ENCODE measurements at places on chromosomes 1 and 21.
A peak's percentile ranks its signal among the peaks of the same experiment; 100 is the strongest.

DNA sequence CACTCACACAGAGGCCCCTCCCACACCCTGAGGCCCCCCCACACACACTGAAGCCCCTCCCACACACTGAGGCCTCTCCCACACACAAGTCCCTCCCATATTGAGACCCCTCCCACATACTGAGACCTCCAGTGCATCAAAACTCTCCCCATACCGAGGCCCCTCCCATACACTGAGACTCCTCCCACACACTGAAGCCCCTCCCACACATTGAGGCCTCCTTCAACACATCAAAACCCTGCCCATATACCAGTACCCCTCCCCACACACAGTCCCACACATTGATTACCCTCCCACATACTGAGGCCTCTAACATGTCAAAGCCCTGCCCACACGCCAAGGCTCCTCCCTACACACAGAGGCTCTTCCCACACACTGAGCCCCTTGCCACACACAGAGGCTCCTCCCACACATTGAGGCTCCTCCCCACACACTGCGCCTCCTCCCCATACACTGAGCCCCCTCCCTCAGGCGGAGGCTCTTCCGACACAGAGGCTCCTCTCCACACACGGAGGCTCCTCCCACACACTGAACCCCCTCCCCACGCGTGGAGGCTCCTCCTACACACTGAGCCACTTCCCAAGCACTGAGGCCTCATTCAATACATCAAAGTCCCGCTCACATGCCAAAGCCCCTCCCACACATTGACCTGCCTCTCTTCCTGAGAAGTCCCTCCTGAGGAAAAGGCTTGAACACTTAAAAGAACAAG, 392.3 kb downstream of the CAMTA1 start:
- no peak for DNase-seq

GRCh38 chr1:206786212-206786886, 14.1 kb upstream of the IL10 start:
- DNase-seq, result no peak

DNA sequence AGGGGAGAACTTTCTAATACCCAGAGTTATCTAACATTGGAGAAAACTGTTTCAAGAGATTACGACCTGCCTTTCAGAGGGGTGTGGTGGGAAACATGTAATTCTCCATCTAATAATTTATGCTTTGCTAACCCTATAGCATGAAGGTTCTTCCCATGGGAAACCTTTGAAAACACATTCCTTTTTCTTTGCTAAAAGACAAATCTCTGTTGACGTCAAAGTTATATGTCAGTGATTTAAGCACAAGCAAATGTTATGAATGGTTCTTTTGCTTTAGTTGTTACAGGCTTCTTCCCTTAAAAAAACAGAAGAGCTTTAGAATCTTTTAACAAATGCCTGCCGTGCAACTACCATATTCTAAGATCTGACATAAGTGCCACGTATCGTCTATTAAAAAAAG, 19.2 kb downstream of the FMO2 start:
- peak; percentile 22 for DNase-seq

- no peak for DNase-seq
These were observed 86.9 kb upstream of the TSPAN2 start for GRCh38 chr1:115176189-115176588.

DNA sequence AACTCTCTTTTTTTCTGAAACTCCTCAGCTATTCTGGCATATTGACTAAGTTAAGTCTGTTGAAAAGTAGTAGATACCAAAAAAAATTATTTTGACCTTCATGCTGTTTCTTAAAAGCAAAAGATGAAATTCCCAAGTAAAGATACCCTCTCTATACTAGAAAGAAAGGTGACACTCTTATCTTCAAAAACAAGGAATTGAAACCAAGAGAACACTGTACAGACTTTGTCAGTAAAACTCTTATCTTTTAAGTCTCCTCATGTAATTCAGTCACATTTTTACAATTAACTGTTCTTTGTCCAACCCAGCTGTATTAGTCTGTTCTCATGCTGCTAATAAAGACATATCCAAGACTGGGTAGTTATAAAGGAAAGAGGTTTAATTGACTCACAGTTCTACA, 496.2 kb downstream of the LTN1 start:
- DNase-seq, result no peak

GRCh38 chr21:29184037-29184436, 53.6 kb downstream of the MAP3K7CL start:
- DNase-seq, result no peak

DNA sequence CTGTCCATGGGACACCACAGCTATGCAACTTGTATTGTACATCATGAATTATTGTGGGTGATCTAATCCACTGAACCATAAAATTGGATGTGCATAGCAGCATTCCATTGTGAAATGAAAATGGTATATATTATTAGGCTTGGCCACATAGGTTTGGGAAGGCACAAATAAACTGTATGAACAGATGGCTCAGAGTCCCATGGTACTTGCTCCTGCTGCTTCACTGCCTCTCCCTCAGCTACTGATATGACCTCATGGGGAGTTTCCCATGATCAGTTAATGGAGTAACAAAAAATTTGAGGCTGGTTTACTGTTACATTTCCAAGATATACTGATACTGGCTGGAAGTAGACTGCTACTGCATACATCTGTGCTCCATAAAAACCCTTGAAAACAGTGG, 152.7 kb upstream of the NEGR1 start:
- DNase-seq, result no peak

DNA sequence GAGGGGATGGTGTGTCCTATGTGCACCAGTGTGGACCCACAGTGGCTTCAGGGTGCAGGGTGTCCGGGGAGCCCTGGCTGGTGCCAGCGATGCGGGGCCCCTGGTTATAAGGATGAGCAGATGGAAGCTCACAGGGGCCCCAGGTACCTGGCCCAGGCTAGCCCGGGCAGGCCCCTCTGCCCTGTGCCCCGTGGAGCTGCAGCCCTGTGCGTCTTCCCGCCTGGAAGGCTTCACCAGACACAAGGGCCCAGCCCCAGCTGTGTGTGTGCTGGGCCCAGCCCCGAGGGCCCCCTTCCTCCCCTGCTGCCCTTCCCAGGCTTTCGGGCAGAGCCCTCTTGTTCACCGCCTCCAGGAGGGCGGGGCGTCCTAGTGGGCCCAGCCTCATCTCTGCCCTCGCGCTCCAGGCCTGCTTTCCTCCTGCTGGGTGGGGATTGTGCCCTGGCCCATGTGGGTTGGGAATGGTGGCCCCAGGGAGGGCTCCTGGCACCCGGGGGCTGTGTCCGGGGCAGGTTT, 15.9 kb downstream of the PFKL start:
- no peak for DNase-seq

DNA sequence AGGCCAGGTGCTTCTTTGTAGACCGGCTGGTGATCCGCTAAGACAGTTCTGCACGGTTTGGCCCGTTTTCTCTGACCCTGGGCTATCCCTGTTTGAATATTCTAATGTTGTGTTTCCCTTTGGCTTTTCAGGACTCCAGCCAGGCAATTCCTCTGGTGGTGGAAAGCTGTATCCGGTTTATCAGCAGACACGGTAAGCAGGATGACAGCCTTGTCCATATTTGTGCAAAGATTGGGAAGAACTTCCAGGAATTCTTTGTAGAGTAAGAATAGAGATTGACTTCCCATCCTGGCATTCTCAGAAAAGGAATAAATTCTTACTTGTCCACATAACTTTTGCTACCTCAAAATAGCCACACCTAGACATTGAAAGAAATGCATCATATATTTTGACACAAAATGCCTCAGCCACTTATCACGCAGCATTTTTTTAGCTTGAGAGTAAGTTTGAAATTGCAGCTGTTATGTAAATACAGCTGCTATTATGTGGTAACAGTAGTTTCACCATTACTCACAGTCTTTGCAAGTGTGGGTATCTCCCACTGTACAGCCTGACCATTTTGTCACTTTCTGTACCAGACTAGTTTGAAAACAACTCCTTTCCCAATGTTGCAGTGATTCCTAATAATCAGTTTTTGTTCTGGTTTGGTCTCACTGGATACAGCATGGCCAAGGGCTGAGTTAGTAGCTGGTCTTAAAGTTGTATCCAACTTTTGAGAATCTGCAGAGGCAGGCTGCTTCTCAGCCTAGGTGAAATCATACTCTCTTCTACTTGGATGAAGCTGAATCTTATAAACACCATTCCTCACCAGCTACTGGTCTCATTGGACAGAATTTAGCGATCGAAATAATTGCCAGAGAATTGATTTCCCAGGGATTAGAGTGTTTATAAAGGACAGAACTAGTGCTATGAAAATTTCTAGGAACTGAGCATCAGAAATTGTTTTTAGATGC, 40.0 kb upstream of the IKBKE start:
- DNase-seq, result peak; percentile 80

DNA sequence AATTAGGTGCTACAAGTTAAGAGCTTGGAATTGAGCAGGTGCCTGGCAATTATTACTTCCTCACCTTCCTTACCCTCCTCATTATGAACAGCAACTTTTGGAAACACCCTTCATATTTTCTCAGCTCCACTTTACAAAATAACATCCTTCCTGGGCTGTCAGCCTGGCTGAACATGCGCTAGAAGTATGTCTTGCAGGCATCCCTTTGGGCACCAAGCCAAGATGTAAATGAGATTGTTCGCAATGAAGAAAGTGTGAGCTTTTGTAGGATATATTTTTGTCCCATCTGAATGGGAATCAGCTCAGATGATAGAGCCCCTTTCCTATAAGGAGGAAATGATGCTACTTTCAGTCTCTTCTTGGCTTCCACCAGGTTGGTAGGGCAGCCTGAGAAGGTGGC, 245.9 kb downstream of the KAZN start:
- DNase-seq, result no peak

DNA sequence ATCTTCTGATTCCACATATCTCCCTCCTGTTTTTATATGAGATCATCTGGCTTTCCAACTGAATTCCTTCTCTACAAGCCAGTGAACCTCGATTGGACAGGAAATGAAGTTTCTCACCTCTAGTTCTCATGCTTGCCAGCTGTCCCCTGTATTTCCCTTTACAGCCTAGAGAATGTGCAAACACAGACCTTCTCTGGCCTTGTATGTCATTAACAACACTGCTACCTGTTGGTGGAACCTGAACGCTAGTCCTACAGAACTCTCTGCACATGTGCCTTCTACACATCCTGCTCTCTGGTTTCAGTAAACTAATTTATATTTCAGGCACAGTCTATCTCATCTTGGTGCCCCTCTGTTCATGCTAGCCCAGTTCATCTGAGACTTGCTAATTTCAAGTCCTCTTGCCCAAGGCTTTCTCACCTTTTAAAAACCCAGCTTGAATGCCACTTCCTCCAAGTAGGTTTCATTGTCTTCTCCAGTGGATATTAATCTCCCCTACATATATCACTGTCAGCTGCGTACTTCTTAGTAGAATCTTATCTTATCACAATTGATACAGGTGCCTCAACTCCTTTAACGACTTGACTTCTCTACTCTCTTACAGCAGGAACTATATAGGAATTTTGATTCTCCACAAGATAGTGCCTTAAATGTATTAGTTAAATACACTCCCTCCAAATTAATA, 549.9 kb downstream of the PLPP3 start:
- DNase-seq, result no peak

DNA sequence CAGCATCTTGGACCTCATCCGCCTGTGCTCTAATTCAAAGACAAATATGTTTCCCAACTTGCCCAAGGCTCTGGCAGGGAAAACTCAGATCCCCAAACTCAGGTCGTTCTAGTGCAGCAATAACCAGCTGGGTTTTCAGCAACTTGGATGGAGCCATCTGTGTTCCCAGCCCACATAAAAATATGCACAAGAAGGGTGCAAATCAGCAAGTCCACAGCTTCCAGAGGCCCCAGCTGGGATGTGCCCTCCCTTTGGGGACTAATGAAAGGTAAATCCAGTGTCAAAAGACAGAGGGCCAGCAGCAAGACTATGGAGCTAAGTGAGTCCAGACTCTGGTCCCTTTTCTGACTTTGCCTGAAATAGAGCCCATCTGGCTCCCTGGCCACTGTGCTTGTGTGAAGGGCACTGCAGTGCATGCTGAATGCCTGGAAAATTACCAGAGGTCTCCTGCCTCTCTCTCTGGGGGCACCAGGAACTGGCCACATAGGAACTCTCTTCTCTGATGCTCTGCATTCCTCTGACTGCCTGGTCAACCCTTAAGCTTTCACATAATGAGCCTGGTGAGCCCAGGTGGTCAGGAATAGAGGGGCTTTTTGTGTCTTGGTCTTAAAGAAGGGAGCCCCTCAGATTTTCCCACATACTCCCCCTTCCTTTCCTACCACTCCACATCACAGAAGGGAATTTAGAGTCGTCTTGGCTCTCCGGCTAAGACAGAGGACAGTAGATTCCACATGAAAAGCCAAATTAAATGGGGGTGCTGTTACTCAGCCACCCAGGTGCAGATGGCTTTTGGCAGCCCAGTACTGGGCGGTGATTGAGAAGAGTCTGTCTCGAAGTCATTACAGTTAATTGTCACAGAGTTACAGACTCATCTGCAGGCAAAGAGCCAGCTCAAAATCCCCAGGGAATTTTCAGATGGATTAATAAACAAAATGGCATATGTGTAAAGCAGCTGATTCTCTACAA, 88.1 kb upstream of the C1orf21 start:
- peak; percentile 27 for DNase-seq

DNA sequence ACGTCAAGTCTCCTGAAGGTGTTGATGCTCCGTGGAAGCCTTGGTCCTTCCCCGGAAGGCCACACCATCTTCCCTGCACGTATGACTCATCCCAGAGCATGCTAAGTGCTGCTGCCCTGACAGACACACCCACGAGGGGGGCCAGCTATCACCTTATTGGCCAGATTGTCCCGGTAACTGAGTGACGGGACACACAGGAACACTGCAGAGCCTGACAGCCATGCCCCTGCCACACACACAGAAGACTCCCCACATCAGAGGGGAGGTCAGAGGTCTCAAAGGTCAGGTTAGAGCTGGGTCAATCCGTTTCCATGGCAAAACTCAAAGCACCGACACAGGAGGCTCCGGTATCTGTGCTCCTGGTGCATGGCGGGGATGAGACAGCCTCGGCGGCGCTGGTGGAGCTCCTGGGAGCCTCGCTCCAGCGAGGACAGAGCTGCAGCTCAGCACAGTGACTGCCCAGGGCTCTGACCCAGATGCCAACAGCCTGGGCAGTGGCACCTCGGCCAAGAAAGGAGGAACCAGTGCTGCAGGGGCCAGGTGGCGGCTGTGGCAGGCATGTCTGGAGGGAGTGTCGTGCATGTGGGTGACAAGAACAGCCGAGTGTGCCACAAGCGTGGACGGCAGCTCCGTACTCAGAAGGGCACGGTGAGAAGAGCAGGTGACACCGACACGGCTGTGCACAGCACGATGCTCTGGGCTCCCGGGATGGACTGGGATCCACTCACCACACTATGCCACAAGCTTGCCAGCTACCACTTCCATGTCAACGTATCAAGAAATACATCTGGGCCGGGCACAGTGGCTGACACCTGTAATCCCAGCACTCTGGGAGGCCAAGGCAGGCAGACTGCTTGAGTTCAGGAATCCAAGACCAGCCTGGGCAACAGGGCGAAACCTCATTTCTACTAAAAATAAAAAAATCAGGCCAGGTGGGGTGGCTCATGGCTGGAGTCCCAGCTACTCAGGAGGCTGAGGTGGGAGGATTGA, 14.8 kb upstream of the TMEM240 start:
- peak; percentile 74 for DNase-seq

DNA sequence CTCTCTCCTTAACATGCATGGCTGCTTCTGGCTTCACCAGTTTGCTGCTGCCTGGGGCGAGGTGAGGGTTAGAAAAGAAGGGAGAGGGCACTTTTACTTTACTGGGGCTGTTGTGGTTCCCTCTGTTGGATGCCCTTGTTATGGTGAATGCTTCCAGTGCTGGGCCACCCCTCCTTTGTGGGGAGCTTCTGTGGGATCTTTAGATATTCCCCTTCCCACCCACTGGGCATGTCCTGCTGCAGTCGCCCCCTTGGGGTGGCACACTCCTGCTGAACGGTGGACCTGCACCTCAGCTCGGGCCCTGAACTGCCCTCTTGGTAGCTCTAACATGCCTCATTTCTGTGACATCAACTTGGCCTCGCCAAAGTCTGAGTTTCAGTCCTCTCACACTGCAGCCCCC, 6.0 kb downstream of the TNN start:
- no peak for DNase-seq

- DNase-seq, result no peak
These were observed 31.4 kb downstream of the HIVEP3 start for GRCh38 chr1:41887365-41887764.
